Left lung (tissue), 14 donors: ENCODE measurements at places on chromosomes 7 and 10. TPM values are rescaled to one million over a fixed set of nuclear protein-coding genes. Genes with fewer than 3 reads are reported as not detected.

Gene MMP21
- 0.32 TPM for total RNA-seq

Gene AP5Z1
- 49.5 TPM for total RNA-seq

Gene CDC123
- 51.9 TPM for total RNA-seq

Gene ABCA13
- total RNA-seq: 2.9 TPM

Gene MNX1
- not detected for total RNA-seq

Gene BLNK
- total RNA-seq: 7.9 TPM

Gene GCK
- 0.50 TPM for total RNA-seq

Gene IFIT1
- total RNA-seq: 34.8 TPM

Gene PDE1C
- total RNA-seq: 5.5 TPM

Gene CRPPA
- total RNA-seq: 3.6 TPM

Gene ACBD7
- 0.21 TPM for total RNA-seq

DNA sequence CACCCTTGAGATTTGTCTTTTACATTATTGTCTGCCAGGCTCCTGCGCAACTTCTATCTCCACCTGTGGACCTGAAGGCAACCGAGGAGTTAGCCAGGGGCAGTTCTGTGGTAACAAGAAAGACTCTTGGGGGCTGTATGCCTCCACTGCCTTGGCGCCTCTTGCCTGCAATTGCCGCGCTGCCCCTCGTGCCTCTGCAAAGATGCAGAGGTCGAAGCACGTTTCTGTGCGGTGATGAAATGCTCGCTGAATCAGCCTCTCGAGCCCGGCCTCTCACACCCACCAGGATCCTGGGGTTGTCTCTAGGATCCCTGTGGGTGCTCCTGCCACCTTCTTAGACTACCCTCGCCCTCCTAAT is 486 bp upstream of the LHFPL3 start:
- H3K36me3 ChIP-seq: no peaks in the 10 kb centered on the region
- no peak for DNase-seq
- H3K4me1 ChIP-seq: no peaks in the 10 kb centered on the region
- no peak overlapping the region for H3K27ac ChIP-seq

DNA sequence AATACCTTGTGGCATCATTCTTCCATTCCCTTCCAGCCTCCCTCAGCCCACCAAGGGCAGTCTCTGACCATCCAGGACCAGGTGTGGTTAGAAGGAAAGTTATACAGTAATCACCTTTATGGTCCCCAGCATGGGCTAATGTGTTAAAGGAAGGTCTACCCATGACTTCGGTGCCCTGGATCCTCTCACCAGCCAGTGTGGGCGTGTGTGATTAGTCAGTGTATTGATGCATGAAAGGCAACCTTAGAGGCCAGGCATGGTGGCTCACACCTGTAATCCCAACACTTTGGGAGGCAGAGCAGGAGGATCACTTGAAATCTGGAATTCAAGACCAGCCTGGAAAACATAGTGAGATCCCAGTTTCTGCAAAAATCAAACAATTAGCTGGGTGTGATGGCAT is 88.9 kb downstream of the APBB1IP start:
- no peaks in the 10 kb centered on the region for H3K27me3 ChIP-seq
- DNase-seq: no peak
- H3K4me1 ChIP-seq: no peaks in the 10 kb centered on the region
- no peak overlapping the region for H3K27ac ChIP-seq

GRCh38 chr7:86937363-86937878 is 122.0 kb downstream of the ELAPOR2 start:
- H3K36me3 ChIP-seq: no peaks in the 10 kb centered on the region
- H3K27ac ChIP-seq: no peak overlapping the region
- no peaks in the 10 kb centered on the region for H3K27me3 ChIP-seq
- no peak for DNase-seq

DNA sequence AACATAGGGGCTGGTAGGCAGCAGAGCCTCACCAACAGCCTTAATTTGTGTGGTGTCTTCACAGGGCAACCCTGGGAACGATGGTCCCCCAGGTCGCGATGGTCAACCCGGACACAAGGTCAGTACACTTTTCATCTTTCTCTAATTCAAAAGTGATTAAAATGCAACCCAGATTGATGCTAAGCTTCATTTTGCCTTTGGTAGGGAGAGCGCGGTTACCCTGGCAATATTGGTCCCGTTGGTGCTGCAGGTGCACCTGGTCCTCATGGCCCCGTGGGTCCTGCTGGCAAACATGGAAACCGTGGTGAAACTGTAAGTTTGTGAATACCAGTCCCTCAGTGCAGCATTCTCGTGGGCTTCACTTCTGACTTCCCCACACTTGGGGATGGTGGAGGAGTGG is 30.9 kb downstream of the COL1A2 start:
- DNase-seq: no peak
- H3K4me3 ChIP-seq: no peak overlapping the region
- H3K4me1 ChIP-seq: no peaks in the 10 kb centered on the region
- H3K27me3 ChIP-seq: no peaks in the 10 kb centered on the region

DNA sequence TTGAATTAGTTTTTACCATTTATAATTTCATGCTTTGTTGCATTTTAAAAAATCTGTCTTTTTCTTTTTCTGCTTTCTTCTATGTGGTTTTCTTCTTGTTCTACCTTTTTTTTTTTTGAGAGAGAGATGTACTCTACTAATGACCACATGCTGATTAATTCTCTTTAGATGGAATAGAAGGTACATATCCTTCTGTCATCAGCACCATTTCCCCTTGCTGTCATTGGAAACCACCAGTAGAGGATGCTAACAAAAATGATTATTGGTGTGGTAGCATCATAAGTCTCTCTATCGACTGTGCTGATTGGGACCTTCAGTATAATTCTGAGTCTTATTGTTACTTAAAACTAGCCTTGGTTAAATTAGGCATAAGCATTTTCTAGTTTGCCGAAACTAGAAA is 3.6 kb downstream of the ZEB1 start:
- no peaks in the 10 kb centered on the region for H3K4me1 ChIP-seq
- H3K4me3 ChIP-seq: no peak overlapping the region
- peaks cover 8% of the 10 kb centered on the region for H3K27me3 ChIP-seq
- DNase-seq: no peak
- no peak overlapping the region for H3K27ac ChIP-seq
- H3K36me3 ChIP-seq: no peaks in the 10 kb centered on the region

DNA sequence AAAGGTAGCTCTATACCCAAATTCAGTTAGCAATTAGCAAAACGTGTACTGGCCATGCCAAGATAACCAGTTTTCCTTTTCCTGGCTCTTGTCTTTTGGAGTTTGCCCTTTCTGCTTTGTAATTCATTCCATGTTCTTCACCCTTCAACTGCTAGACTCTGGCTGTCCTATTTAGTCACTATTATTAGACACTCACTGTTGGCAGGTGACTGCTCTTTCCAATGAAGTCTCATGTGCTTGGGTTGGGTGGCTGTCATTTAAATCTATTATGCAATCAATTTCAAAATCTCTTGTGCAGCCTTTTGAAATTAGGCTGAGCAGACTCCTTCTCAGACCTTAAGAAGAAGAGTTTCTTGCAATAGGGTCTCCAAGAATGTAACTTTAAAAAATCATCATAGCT is 266.5 kb downstream of the GPR158 start:
- no peaks in the 10 kb centered on the region for H3K36me3 ChIP-seq
- no peak overlapping the region for H3K4me3 ChIP-seq
- no peaks in the 10 kb centered on the region for H3K27me3 ChIP-seq

GRCh38 chr10:35140727-35141126 is 14.1 kb downstream of the CREM start:
- H3K4me1 ChIP-seq: no peaks in the 10 kb centered on the region
- no peak overlapping the region for H3K4me3 ChIP-seq
- DNase-seq: no peak

DNA sequence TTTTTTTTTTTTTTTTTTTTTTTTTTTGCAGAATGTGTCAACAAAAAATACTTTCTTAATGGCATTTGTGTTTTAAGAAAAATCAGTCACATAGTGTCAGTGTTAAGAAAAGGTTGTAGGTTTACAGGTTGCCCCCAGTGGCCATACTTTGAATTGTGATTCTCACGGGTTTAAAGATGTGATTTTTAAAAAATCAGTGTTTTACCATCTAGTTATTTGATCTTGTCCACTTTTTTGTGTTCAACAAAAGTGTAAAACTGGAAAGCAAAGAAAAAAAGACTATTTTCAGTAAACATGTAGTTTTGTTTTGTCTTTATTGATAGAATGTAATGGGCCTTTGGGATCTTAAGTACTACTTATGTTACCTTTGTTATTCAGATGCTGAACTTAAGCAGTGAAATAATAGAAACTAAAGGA is 25.7 kb downstream of the SUV39H2 start:
- H3K36me3 ChIP-seq: peaks cover 44% of the 10 kb centered on the region
- no peaks in the 10 kb centered on the region for H3K27me3 ChIP-seq
- no peak overlapping the region for H3K27ac ChIP-seq

DNA sequence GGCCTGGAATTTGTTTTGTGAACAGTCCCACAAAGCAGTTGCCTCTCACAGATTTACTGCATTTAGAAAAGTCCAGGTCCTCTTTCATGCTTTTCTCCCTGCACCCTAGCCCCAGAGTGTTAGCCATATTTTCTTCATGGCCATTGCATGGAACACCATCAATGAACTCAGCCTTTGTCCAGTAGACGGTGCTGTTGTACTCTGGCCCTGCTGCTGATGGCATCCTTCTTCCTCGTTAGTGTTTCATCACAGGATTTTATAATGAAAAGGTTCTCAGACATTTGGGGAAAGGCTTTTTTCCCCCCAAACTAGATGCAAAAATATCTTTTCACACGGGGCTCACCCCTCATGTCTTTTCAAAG is 93.0 kb upstream of the SLC25A13 start:
- H3K36me3 ChIP-seq: no peaks in the 10 kb centered on the region
- no peak overlapping the region for H3K4me3 ChIP-seq
- no peak overlapping the region for H3K27ac ChIP-seq
- DNase-seq: peak; percentile 14

GRCh38 chr10:94092848-94093247 is 99.1 kb downstream of the PLCE1 start:
- DNase-seq: no peak
- H3K36me3 ChIP-seq: no peaks in the 10 kb centered on the region
- no peak overlapping the region for H3K4me3 ChIP-seq
- no peaks in the 10 kb centered on the region for H3K27me3 ChIP-seq

GRCh38 chr7:128405471-128406313 is 4.1 kb downstream of the IMPDH1 start:
- no peaks in the 10 kb centered on the region for H3K36me3 ChIP-seq
- no peaks in the 10 kb centered on the region for H3K27me3 ChIP-seq
- H3K4me3 ChIP-seq: peak overlapping the region; percentile 76
- peaks cover 29% of the 10 kb centered on the region for H3K4me1 ChIP-seq

GRCh38 chr7:85608804-85609203 is 421.9 kb upstream of the SEMA3D start:
- H3K4me3 ChIP-seq: no peak overlapping the region
- no peaks in the 10 kb centered on the region for H3K4me1 ChIP-seq
- no peaks in the 10 kb centered on the region for H3K27me3 ChIP-seq
- H3K27ac ChIP-seq: no peak overlapping the region

DNA sequence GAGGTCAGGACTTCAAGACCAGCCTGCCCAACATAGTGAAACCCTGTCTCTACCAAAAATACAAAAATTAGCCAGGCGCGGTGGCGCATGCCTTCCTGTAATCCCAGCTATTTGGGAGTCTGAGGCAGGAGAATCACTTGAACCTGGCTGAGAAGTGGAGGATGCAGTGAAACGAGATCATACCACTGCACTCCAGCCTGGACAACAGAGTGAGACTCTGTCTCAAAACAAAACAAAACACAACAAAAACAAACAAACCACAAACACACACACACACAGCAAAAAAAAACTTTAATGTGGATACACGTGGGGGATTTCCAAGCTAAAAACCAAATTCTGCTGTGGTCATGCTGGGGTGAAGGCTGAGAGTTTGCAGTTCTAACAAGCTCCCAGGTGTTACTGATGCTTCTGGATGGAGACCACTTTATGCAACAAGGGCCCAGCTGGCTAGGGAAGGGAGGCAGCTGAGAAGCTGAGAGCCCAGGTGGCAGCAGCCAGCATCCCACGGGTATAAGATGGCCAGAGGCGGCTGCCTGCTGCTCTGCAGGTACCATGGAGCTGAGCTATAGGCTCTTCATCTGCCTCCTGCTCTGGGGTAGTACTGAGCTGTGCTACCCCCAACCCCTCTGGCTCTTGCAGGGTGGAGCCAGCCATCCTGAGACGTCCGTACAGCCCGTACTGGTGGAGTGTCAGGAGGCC is at the start of gene ZP3:
Gene ZP3 (plus strand): TSS at position 538 of the 699 bp plus-strand sequence. CDS start 15 bp downstream, at position 553.
- no peaks in the 10 kb centered on the region for H3K36me3 ChIP-seq
- DNase-seq: no peak
- no peaks in the 10 kb centered on the region for H3K27me3 ChIP-seq
- H3K4me1 ChIP-seq: no peaks in the 10 kb centered on the region
- no peak within 1 kb of the TSS for H3K4me3 ChIP-seq

DNA sequence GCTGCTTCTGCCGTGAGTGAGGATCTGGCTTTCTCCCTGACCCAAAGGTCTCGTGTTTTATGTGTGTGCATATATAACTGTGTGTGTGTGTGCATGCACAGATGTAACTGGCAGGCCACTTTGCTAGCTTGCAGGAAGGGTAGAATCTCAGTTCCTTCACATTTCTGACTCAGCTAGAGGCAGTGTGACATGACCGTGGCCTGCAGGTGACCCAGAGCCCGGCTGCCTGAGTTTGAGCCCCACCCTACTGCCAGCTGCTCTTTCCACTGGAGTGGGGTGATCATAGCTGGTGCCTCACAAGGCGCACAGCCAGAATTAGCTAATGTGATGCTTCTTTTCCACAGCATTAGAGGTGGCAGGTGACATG is 9.3 kb upstream of the MYL7 start:
- no peak overlapping the region for H3K27ac ChIP-seq
- H3K27me3 ChIP-seq: peaks cover 37% of the 10 kb centered on the region
- no peaks in the 10 kb centered on the region for H3K36me3 ChIP-seq
- peaks cover 11% of the 10 kb centered on the region for H3K4me1 ChIP-seq

- H3K27me3 ChIP-seq: peaks cover 14% of the 10 kb centered on the region
- no peaks in the 10 kb centered on the region for H3K36me3 ChIP-seq
- H3K4me1 ChIP-seq: peaks cover 12% of the 10 kb centered on the region
- no peak for DNase-seq
- H3K27ac ChIP-seq: no peak overlapping the region
These were observed 1.1 kb downstream of the EPHA1 start for GRCh38 chr7:143407287-143408251.

DNA sequence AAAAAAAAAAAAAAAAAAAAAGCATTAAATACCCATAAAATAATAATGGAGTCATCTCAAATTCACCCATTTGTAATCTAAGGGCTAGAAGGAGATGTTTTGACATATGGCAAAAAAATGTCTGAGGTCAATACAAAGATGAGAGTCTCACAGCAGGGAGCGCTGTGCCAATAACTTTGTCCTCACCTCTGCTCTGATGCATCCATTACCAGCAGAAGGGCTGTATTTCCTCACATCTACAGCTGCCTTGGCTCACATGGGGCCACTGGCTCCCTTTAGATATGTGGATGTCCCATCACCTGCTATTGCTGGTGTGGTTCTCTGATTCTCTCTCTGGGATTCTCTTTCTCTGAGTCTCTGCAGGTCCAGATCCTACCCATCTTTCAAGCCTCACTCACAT is 90.3 kb upstream of the FAM133B start:
- peaks cover 26% of the 10 kb centered on the region for H3K4me1 ChIP-seq
- no peak overlapping the region for H3K4me3 ChIP-seq
- H3K27me3 ChIP-seq: no peaks in the 10 kb centered on the region
- DNase-seq: no peak
- no peaks in the 10 kb centered on the region for H3K36me3 ChIP-seq
